ENCODE measurements at places on chromosomes 6 and 20.

GRCh38 chr6:26173836-26174145, 86.6 kb downstream of the HFE start:
- no peaks in the 10 kb centered on the region for H3K4me1 ChIP-seq
- H3K27ac ChIP-seq = no peak overlapping the region
- H3K36me3 ChIP-seq = no peaks in the 10 kb centered on the region
- no peaks in the 10 kb centered on the region for H3K27me3 ChIP-seq
- H3K4me3 ChIP-seq = no peak overlapping the region

- H3K27me3 ChIP-seq = peaks cover 73% of the 10 kb centered on the region
- no peaks in the 10 kb centered on the region for H3K36me3 ChIP-seq
- DNase-seq = no peak
- no peak overlapping the region for H3K4me3 ChIP-seq
These were observed 21.0 kb downstream of the ULBP1 start for GRCh38 chr6:149984773-149985172.

GRCh38 chr6:165167861-165168260, 141.5 kb downstream of the C6orf118 start:
- H3K4me3 ChIP-seq = no peak overlapping the region
- no peak for DNase-seq
- H3K4me1 ChIP-seq = no peaks in the 10 kb centered on the region
- no peak overlapping the region for H3K27ac ChIP-seq
- no peaks in the 10 kb centered on the region for H3K36me3 ChIP-seq

- H3K36me3 ChIP-seq = no peaks in the 10 kb centered on the region
- no peak overlapping the region for H3K27ac ChIP-seq
- DNase-seq = no peak
These were observed 93.8 kb downstream of the MLIP start for GRCh38 chr6:54204921-54205591.

- no peaks in the 10 kb centered on the region for H3K4me1 ChIP-seq
- H3K4me3 ChIP-seq = no peak overlapping the region
- no peaks in the 10 kb centered on the region for H3K27me3 ChIP-seq
- DNase-seq = no peak
- H3K36me3 ChIP-seq = no peaks in the 10 kb centered on the region
These were observed 157.3 kb upstream of the STMND1 start for GRCh38 chr6:16944596-16944995.

GRCh38 chr6:85049282-85049681, 284.9 kb upstream of the TBX18 start:
- H3K36me3 ChIP-seq = no peaks in the 10 kb centered on the region
- H3K27me3 ChIP-seq = no peaks in the 10 kb centered on the region
- no peak overlapping the region for H3K27ac ChIP-seq
- DNase-seq = no peak
- no peaks in the 10 kb centered on the region for H3K4me1 ChIP-seq
- H3K4me3 ChIP-seq = no peak overlapping the region

GRCh38 chr20:5787796-5788165, 37.6 kb downstream of the SHLD1 start:
- H3K27ac ChIP-seq = no peak overlapping the region
- H3K4me1 ChIP-seq = no peaks in the 10 kb centered on the region
- H3K36me3 ChIP-seq = no peaks in the 10 kb centered on the region

- no peaks in the 10 kb centered on the region for H3K27me3 ChIP-seq
- no peak overlapping the region for H3K27ac ChIP-seq
- H3K4me3 ChIP-seq = no peak overlapping the region
- no peak for DNase-seq
- no peaks in the 10 kb centered on the region for H3K4me1 ChIP-seq
These were observed 36.7 kb downstream of the CFAP61 start for GRCh38 chr20:20089018-20089417.

DNA sequence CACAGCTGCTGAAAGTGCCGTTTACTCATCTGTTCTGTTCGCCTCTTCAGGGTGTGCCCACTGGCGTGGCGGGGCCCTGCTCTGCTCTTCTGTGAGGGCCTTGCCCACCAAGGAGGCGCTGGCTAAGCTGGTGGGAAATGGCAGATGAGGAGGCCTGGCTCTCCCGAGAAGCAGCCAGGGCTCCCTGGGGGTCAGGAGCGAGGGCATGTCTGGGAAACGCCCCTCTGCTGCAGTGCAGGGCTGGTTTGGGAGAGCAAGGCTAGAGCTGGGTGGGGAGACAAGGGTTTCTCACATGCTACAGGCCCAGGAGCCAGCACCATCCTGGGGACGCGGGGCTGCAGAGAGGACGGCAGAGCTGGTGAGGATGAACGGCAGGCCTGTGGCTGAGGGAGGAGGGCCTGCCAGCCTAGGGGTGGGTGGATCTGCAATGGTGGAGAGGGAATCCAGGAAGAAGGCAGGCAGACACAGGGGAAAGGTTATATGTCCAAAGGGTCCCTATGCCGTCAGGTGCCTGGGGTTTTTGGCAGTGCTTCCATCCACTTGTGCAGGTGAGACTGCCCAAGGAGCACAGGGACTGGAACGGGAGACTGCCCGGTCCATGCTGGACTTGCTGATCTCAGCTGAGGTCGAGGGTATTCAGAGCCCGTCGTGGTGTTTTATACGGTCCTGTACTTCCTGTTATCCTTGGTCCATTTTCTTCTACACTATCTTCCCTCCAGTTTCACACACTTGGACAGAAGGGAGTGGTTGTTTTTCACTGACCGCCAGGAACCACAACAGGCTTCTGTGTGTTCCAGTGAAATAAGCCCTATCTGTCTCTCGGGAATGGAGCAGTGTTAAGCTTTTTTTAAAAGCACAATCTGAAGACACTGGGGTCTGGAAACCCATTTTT, 119.2 kb downstream of the SYCP2 start:
- H3K4me3 ChIP-seq = no peak overlapping the region
- H3K4me1 ChIP-seq = no peaks in the 10 kb centered on the region
- no peak overlapping the region for H3K27ac ChIP-seq
- H3K27me3 ChIP-seq = no peaks in the 10 kb centered on the region

DNA sequence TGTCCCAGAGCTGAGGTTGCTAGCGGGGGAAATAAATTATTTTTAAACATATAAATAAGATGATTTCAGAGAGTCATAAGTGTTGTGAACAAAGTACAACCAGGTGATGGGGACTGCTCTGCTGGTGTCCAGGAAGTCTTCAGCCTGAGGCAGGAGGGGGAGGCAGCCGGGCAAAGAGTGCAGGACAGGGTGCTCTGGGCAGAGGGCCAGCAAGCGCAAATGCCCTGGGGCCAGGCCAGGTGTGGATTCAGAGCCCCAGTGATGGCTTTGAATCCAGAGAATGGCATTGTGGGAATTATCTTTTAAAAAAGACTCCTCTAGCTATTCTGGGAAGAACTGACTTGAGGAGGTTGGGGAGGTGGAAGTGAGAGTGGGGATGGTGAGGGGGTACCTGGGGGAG, 1.6 kb downstream of the CLPSL1 start:
- no peak for DNase-seq
- no peaks in the 10 kb centered on the region for H3K4me1 ChIP-seq
- H3K36me3 ChIP-seq = no peaks in the 10 kb centered on the region
- no peak overlapping the region for H3K27ac ChIP-seq
- no peaks in the 10 kb centered on the region for H3K27me3 ChIP-seq

- no peaks in the 10 kb centered on the region for H3K4me1 ChIP-seq
- H3K27ac ChIP-seq = no peak overlapping the region
- peak overlapping the region; percentile 66 for H3K4me3 ChIP-seq
- no peaks in the 10 kb centered on the region for H3K36me3 ChIP-seq
These were observed 17.2 kb downstream of the ABT1 start for GRCh38 chr6:26613689-26614683.

GRCh38 chr20:54176610-54177009, 2.8 kb upstream of the CYP24A1 start:
- peaks cover 34% of the 10 kb centered on the region for H3K27me3 ChIP-seq
- H3K36me3 ChIP-seq = no peaks in the 10 kb centered on the region
- no peak overlapping the region for H3K27ac ChIP-seq
- H3K4me1 ChIP-seq = peaks cover 8% of the 10 kb centered on the region
- no peak overlapping the region for H3K4me3 ChIP-seq

DNA sequence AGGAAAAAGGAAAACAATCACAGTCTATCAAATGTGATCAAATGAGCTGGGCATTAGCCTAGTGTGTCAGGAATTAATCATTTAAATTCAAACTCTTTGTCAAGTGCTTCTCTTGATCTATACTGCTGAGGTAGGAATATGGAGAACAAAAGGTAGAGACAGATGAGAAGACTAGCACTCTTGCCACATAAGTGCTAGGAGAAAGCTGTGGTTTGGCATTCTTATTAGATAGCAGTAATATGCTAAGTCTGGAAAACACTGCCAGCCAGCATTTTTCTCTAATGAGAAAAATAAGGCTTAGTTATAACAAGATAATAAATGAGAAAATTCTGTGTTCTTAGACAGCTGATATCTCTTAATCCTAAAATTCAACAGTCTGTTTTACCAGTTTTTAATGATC, 38.9 kb downstream of the ORC3 start:
- DNase-seq = no peak
- no peaks in the 10 kb centered on the region for H3K27me3 ChIP-seq
- peaks cover 2% of the 10 kb centered on the region for H3K36me3 ChIP-seq
- H3K4me3 ChIP-seq = no peak overlapping the region
- no peak overlapping the region for H3K27ac ChIP-seq
- H3K4me1 ChIP-seq = no peaks in the 10 kb centered on the region

GRCh38 chr6:142916881-142917280, 28.1 kb downstream of the HIVEP2 start:
- no peaks in the 10 kb centered on the region for H3K36me3 ChIP-seq
- no peak for DNase-seq
- no peak overlapping the region for H3K27ac ChIP-seq
- H3K27me3 ChIP-seq = no peaks in the 10 kb centered on the region
- no peak overlapping the region for H3K4me3 ChIP-seq

DNA sequence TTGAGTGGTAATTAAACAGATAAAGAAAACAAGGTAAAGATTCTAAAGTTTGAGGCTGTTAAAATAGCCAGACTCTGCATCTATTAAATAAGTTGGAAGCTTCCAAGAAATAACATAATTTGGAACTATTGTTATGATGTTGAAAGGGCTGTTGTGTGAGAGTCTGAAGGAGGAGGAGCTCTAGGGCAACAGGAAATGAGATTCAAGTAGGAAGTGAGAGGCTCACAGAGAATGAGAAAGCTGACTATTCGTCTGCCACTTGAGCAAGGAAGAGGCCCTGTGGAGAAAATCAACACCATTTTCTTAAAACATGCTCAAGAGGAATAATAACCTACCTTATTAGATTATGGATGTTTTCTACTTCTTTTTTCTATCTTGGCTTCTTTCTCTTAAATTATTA, 185.2 kb downstream of the SLC24A3 start:
- no peak overlapping the region for H3K27ac ChIP-seq
- H3K36me3 ChIP-seq = no peaks in the 10 kb centered on the region
- H3K4me1 ChIP-seq = no peaks in the 10 kb centered on the region
- no peaks in the 10 kb centered on the region for H3K27me3 ChIP-seq
- H3K4me3 ChIP-seq = no peak overlapping the region
- no peak for DNase-seq

DNA sequence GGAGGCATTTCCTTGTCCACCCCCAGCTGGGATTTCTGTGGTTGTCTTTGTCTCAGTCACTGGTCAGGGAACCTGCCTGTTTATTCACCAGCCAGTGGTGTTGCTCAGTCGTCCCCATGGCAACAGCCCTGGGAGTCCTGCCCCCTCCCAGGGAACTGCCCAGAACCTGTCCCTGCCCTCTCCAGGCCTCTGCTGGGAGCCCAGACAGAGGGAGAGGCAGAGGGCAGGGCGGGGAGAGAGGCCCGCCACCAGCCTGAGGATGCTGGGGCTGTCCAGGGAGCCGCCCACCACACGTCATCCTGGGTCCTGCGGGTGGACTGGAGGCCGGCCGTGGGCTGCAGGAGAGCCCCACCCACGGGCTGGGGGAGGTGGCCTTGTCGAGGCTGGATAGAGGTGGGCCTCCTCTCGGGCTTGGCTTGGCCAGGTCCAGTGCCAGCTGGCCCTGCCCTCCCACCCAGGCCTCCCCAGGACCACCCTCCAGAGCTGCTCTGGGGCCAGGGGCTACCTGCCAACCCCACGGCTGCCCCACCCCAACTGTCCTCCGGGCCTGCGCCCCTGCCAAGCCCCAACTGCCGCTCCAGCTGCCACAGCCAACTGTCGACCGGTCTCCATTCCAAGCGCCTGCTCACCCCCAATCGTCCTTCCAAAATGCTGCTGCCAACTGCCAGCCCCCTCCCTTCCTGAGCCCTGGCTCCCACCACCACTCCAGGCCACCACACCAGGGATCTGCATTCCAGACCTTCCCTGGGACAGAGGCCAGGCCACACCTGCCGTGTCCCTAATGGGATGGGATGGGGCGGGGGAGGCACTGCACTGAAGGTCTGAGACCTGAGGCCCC, 4.2 kb upstream of the ZBTB46 start:
- H3K27ac ChIP-seq = no peak overlapping the region
- no peaks in the 10 kb centered on the region for H3K36me3 ChIP-seq
- peaks cover 2% of the 10 kb centered on the region for H3K27me3 ChIP-seq

DNA sequence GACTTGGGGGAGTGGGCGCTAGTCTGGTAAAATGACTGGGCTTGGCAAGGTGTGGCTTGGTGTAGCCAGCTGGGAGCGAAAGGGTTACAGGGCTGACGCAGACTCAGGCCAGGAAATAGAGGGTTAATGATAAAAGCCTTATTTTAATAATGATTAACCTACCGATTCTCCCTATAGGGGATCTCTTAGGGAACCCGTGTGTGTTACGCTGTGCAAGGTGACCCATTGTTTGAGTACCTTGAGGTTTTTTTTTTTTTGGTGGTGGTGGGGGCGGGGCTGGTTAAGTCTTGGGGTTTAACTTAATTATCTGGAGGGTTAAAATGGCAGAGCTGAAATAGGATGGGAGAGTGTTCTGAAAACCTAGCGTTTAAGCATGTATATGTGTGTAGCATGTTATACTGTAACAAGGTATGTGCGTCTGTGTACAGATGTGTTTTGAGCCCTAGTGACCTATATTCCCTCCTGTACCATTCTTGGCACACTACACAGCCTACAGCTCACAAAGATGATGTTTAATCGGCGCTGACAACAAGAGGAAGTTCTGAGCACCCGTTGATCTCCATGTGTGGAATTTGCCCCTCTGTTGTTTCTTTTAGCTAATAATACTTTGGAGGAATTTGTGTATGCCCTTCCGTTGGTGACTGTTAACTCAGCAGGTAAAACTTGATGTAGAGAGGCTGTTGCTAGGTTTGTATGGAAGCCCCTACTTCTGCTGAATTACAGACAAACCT, 1.3 kb downstream of the CARMIL1 start:
- H3K27me3 ChIP-seq = no peaks in the 10 kb centered on the region
- DNase-seq = no peak
- peak overlapping the region; percentile 76 for H3K4me3 ChIP-seq

All from iPS DF 6.9 (cell line).